ENCODE measurements at places on chromosomes 4 and X. TPM values are rescaled to one million over a fixed set of nuclear protein-coding genes. Genes with fewer than 3 reads are reported as not detected.

The GALNTL6 gene
- not detected for total RNA-seq

The SORCS2 gene
- 48.9 TPM for total RNA-seq

The FBXW7 gene
- 40.8 TPM for total RNA-seq

The DMP1 gene
- not detected for total RNA-seq

The C4orf36 gene
- 3.0 TPM for total RNA-seq

The TRIML2 gene
- total RNA-seq: not detected

The AR gene
- 10.7 TPM for total RNA-seq

The CSAG2 gene
- total RNA-seq: not detected

The SAGE1 gene
- not detected for total RNA-seq

The NPY2R gene
- total RNA-seq: 0.42 TPM

The VSIG4 gene
- 97.5 TPM for total RNA-seq

The SOX3 gene
- not detected for total RNA-seq

The HOPX gene
- total RNA-seq: 1.4 TPM

The UNC5C gene
- 1.2 TPM for total RNA-seq

The TEX13B gene
- total RNA-seq: not detected

The ANXA3 gene
- total RNA-seq: 29.7 TPM

The SMPX gene
- not detected for total RNA-seq

The TRIM2 gene
- 25.7 TPM for total RNA-seq

The TMPRSS11D gene
- not detected for total RNA-seq

The TRIM60 gene
- 0.90 TPM for total RNA-seq

The USP17L26 gene
- not detected for total RNA-seq

The DKC1 gene
- 32.7 TPM for total RNA-seq

The CSN1S1 gene
- total RNA-seq: not detected

The MTHFD2L gene
- 23.7 TPM for total RNA-seq

The XPNPEP2 gene
- 10.0 TPM for total RNA-seq

The MAGEE2 gene
- 0.39 TPM for total RNA-seq

The HSFX3 gene
- not detected for total RNA-seq

The USP17L30 gene
- not detected for total RNA-seq

The DMRTC1 gene
- not detected for total RNA-seq

The DCLK2 gene
- 15.6 TPM for total RNA-seq

The MAOB gene
- 35.1 TPM for total RNA-seq

The ADAMTS3 gene
- 4.3 TPM for total RNA-seq

The C4orf50 gene
- total RNA-seq: 0.21 TPM

The PTCHD1 gene
- total RNA-seq: not detected

The SSX2B gene
- not detected for total RNA-seq

The OTUD5 gene
- 53.9 TPM for total RNA-seq

The ARX gene
- total RNA-seq: not detected

The BEX5 gene
- not detected for total RNA-seq

The PDLIM3 gene
- total RNA-seq: 52.8 TPM

The MAGEA1 gene
- not detected for total RNA-seq

The UGT2B11 gene
- not detected for total RNA-seq

The XG gene
- 1.2 TPM for total RNA-seq

The CCDC160 gene
- total RNA-seq: not detected
